ENCODE measurements at places on chromosomes 4 and X. TPM values are rescaled to one million over a fixed set of nuclear protein-coding genes. Genes with fewer than 3 reads are reported as not detected.

- peaks cover 7% of the 10 kb centered on the region for H3K4me1 ChIP-seq
- no peak overlapping the region for H3K4me3 ChIP-seq
- H3K36me3 ChIP-seq: peaks cover 36% of the 10 kb centered on the region
- no peaks in the 10 kb centered on the region for H3K27me3 ChIP-seq
- H3K27ac ChIP-seq: no peak overlapping the region
Observed at GRCh38 chr4:142211444-142211843, 575.1 kb downstream of the IL15 start.

GRCh38 chrX:2478546-2479419 lies 22.0 kb downstream of the DHRSX start:
- peaks cover 12% of the 10 kb centered on the region for H3K4me1 ChIP-seq
- H3K27ac ChIP-seq: no peak overlapping the region
- H3K27me3 ChIP-seq: no peaks in the 10 kb centered on the region
- H3K36me3 ChIP-seq: peaks cover 13% of the 10 kb centered on the region
- no peak for DNase-seq

GRCh38 chr4:181877329-181877848 lies 365.8 kb upstream of the TENM3 start:
- H3K27me3 ChIP-seq: no peaks in the 10 kb centered on the region
- H3K27ac ChIP-seq: no peak overlapping the region
- no peak overlapping the region for H3K4me3 ChIP-seq
- H3K36me3 ChIP-seq: no peaks in the 10 kb centered on the region
- no peak for DNase-seq

GRCh38 chrX:1601051-1601767 lies 9.8 kb downstream of the AKAP17A start:
- no peaks in the 10 kb centered on the region for H3K27me3 ChIP-seq
- H3K36me3 ChIP-seq: peaks cover 59% of the 10 kb centered on the region
- no peak overlapping the region for H3K27ac ChIP-seq
- no peaks in the 10 kb centered on the region for H3K4me1 ChIP-seq
- DNase-seq: no peak

SSX2 gene
- total RNA-seq: not detected

PAK3 gene
- total RNA-seq: 0.07 TPM

DNA sequence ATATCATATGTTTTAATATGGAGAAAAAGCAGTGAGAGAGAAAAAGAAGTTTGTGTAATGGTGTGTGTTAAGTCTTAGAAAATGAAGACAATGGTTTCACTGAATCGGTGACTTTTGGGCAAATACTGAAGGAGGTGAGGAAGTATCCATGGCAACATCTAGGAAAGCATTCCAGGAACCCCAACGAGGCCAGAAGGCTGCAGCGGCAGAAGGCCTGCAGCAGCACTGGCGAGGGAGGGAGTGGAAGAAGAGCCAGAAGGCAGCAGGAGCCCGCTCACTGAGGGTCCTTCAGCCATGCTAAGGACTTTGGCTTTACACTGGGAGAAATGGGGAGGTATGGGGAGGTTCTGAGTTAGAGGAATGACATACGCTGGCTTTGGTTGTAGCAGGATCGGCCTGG lies 26.8 kb downstream of the COQ2 start:
- no peak overlapping the region for H3K27ac ChIP-seq
- no peak overlapping the region for H3K4me3 ChIP-seq
- peaks cover 6% of the 10 kb centered on the region for H3K4me1 ChIP-seq

DNA sequence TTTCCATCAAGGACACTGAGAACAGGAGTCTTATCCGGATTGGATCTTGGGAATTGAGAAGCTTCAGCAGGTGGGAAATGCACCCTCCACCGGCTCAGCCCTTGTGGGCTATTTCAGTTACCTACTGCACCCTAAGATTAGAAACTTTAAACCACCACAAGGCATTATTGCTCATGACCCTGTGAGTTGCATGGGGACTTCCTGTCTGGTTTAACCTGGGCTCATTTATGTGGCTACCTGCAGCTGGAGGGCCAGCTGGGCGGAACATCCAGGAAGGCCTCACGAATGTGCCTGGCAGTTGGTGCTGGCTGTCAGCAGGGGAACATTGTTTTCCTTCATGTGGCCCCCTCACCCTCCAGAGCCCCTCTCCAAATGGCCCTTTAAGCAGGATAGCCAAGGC lies 164.1 kb downstream of the DEFB131A start:
- H3K27me3 ChIP-seq: no peaks in the 10 kb centered on the region
- peaks cover 45% of the 10 kb centered on the region for H3K4me1 ChIP-seq
- H3K4me3 ChIP-seq: no peak overlapping the region
- H3K36me3 ChIP-seq: no peaks in the 10 kb centered on the region

CTAG2 gene
- total RNA-seq: not detected

DNA sequence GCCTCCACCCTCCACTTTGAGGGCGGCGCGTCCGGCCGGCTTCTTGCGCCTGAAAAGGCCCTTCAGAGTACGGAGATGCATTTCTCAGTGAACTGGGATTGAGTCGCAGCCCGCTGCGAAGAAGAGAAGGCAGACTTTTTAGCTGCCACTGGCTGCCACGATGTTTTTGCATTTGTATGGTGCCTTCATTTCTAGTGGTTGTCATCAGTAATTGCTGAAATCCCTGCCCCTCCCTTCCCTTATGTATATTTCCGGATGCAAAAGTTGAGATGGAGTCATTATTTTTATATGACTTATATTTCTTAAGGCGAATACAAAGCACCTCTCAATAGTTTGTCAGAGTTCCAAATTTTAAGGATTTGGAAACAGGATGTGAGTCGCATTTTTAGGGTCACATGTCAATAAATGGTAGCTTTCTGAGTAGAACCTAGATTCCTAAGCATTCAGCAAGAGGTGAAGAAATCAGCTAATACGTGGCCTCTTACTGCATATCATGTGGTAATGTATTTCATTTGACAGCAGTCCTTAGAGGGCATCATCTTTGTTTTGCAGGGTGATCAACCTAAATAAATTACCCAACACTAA lies 658 bp downstream of the ATP6AP2 start:
- no peaks in the 10 kb centered on the region for H3K36me3 ChIP-seq
- peak overlapping the region; percentile 75 for H3K4me3 ChIP-seq
- peaks cover 33% of the 10 kb centered on the region for H3K4me1 ChIP-seq
- H3K27ac ChIP-seq: peak overlapping the region; percentile 81
- DNase-seq: peak; percentile 15
- no peaks in the 10 kb centered on the region for H3K27me3 ChIP-seq

GRCh38 chr4:86891762-86892635 lies at the start of gene C4orf36:
TSS of gene C4orf36 (minus strand) at chr4:86892422. CDS start at chr4:86891520, 902 bp downstream.
- no peak within 1 kb of the TSS for H3K27ac ChIP-seq
- peak within 1 kb of the TSS; percentile 73 for H3K4me3 ChIP-seq
- H3K27me3 ChIP-seq: peaks cover 22% of the 10 kb centered on the region
- peak; percentile 55 for DNase-seq
- no peaks in the 10 kb centered on the region for H3K36me3 ChIP-seq
- H3K4me1 ChIP-seq: peaks cover 8% of the 10 kb centered on the region

GRCh38 chr4:174281182-174281737 lies 2.2 kb downstream of the FBXO8 start:
- peak overlapping the region; percentile 27 for H3K27ac ChIP-seq
- no peaks in the 10 kb centered on the region for H3K27me3 ChIP-seq
- peaks cover 13% of the 10 kb centered on the region for H3K36me3 ChIP-seq
- H3K4me3 ChIP-seq: no peak overlapping the region
- no peak for DNase-seq

KCND1 gene
- 2.5 TPM for total RNA-seq

DNA sequence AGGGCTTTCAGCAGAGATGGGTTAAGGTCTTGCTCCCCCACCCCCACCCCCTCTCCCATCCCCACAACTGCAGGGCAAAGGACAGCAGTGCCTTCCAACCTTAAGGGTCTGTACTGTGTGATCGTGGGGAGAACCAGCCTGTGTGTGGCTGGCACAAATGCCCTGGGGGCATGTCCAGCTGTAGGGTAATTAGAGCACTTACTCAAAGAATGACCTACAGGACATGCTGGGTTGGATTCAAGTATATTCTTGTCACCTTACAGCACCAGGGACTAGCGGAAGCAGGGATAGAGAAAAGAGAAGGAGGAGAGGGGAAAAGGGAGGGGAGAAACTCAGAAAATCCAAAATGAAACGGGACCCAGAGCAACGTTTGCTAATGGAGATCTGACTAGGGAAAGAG lies 191.3 kb upstream of the GATB start:
- no peak overlapping the region for H3K27ac ChIP-seq
- H3K27me3 ChIP-seq: no peaks in the 10 kb centered on the region
- no peaks in the 10 kb centered on the region for H3K4me1 ChIP-seq
- no peak for DNase-seq
- H3K4me3 ChIP-seq: no peak overlapping the region

DNA sequence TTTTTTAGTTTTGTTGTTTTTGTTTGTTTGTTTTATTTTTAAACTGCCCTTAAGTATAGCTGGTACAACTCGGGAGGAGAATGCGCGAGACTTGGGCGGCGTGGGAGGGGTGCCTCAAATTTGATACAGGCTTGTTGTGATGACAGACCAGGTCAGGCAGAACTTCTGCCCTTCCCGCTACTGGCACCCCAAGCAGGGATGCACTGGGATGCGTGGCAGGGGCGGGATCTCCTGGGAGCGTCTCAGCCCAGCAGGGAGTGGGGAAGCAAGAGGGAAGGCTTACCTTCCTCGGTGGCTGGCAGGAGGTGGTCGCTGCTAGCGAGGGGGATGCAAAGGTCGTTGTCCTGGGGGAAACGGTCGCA lies 851 bp downstream of the SFRP2 start:
- peak; percentile 18 for DNase-seq
- H3K27ac ChIP-seq: no peak overlapping the region
- peaks cover 66% of the 10 kb centered on the region for H3K27me3 ChIP-seq
- peak overlapping the region; percentile 38 for H3K4me3 ChIP-seq
- no peaks in the 10 kb centered on the region for H3K36me3 ChIP-seq

GRCh38 chrX:37378404-37378803 lies 29.2 kb downstream of the PRRG1 start:
- H3K36me3 ChIP-seq: no peaks in the 10 kb centered on the region
- H3K27ac ChIP-seq: no peak overlapping the region
- no peak for DNase-seq
- no peak overlapping the region for H3K4me3 ChIP-seq
- H3K27me3 ChIP-seq: no peaks in the 10 kb centered on the region

- H3K27me3 ChIP-seq: no peaks in the 10 kb centered on the region
- H3K4me3 ChIP-seq: no peak overlapping the region
- H3K36me3 ChIP-seq: no peaks in the 10 kb centered on the region
- peak overlapping the region; percentile 89 for H3K27ac ChIP-seq
Observed at GRCh38 chr4:105060628-105061027, 86.0 kb upstream of the TET2 start.

DKK2 gene
- total RNA-seq: not detected

GRCh38 chr4:54586320-54586955 lies 71.3 kb upstream of the KIT start:
- no peaks in the 10 kb centered on the region for H3K36me3 ChIP-seq
- no peak overlapping the region for H3K27ac ChIP-seq
- no peak for DNase-seq

DNA sequence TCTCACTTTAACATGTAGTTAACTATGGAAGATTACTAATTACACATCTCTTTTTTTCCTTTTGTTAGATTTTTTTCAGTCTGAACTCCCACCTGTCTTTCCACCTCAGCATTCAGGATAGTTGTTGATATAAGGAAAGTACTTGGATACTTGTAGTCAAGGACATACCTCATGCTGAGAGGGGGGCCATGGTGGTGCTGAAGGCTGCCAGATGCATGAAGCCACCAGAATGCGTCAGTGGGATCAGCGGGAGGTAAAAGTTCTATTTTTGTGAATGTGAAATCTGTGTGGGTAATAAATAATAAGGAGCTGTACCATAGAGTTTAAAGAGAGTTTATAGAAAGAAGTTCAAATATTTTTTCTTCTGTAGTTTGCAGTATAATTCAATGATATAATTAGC lies 13.1 kb upstream of the NDST4 start:
- H3K4me3 ChIP-seq: no peak overlapping the region

- peak overlapping the region; percentile 38 for H3K4me3 ChIP-seq
- peak; percentile 18 for DNase-seq
- H3K27ac ChIP-seq: no peak overlapping the region
- peaks cover 59% of the 10 kb centered on the region for H3K27me3 ChIP-seq
- H3K4me1 ChIP-seq: peaks cover 12% of the 10 kb centered on the region
Observed at GRCh38 chr4:118351851-118352827, 664 bp downstream of the PRSS12 start.

ZFP42 gene
- not detected for total RNA-seq

DNA sequence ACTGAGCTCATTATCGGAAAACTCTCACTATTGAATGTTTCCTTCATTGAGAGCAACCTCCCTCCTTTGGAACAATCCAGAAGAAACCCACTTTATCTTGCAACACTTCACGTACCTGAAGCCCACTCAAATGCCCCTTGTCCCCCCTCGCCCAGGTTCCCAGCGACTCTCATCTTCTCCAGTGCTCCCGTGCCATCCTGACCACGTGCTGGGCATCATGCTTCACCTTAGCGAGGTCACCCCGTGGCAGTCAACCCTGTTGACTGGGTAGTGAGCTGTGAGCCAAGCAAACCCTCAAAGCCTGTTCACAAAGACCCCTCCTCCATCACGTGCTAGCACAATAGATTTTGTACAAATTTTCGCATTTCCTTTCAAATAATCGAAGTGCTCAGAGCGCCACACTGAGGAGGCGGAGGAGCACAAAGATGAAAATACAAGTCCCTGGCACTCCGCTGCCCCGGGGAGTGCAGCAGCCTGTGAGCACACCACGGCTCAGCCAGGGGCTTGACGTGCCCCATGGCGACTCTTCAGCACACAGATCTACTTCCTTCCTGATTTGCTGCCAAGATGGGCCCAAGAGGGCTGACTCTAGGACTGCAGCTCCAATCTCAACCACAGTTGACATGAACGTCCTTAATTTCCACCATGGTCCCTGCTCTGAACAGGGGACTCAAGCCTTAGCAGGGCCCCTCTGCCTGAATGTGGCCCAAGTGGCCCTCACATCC lies 15.6 kb downstream of the PDZD4 start:
- peaks cover 16% of the 10 kb centered on the region for H3K4me1 ChIP-seq
- no peak overlapping the region for H3K27ac ChIP-seq
- H3K27me3 ChIP-seq: peaks cover 4% of the 10 kb centered on the region
- no peaks in the 10 kb centered on the region for H3K36me3 ChIP-seq

DNA sequence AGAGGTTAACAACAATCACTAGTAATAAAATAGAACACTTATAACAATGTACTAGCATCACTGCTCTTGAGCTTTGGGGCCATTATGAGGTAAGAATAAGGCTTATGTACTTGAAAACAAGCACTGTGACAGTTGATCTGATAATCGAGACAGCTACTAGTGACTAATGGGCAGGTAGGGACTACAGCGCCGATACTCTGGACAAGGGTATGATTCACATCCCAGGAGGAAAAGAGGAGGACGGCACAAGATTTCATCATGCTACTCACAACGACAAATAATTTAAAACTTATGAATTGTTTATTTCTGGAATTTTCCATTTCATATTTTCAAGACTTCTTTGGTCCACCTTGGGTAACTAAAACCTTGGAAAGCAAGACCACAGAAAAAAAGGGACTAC lies 62.3 kb downstream of the FAM184B start:
- no peaks in the 10 kb centered on the region for H3K4me1 ChIP-seq
- H3K27me3 ChIP-seq: peaks cover 2% of the 10 kb centered on the region
- no peak for DNase-seq
- H3K27ac ChIP-seq: no peak overlapping the region
- H3K36me3 ChIP-seq: no peaks in the 10 kb centered on the region
- no peak overlapping the region for H3K4me3 ChIP-seq

- no peak for DNase-seq
- H3K4me1 ChIP-seq: no peaks in the 10 kb centered on the region
- H3K36me3 ChIP-seq: no peaks in the 10 kb centered on the region
- H3K27ac ChIP-seq: no peak overlapping the region
Observed at GRCh38 chrX:98380106-98380505, 1496.4 kb downstream of the RPA4 start.

- no peaks in the 10 kb centered on the region for H3K27me3 ChIP-seq
- H3K4me3 ChIP-seq: no peak overlapping the region
- H3K4me1 ChIP-seq: no peaks in the 10 kb centered on the region
- H3K27ac ChIP-seq: no peak overlapping the region
- no peak for DNase-seq
- no peaks in the 10 kb centered on the region for H3K36me3 ChIP-seq
Observed at GRCh38 chr4:164509951-164510350, 244.0 kb upstream of the SMIM31 start.
